ENCODE measurements at places on chromosomes 12 and 14. TPM values are rescaled to one million over a fixed set of nuclear protein-coding genes. Genes with fewer than 3 reads are reported as not detected.

GRCh38 chr14:74015963-74016362 is 3.1 kb downstream of the ENTPD5 start:
- no peak for DNase-seq

The CYP46A1 gene
- 0.12 TPM for polyA plus RNA-seq

DNA sequence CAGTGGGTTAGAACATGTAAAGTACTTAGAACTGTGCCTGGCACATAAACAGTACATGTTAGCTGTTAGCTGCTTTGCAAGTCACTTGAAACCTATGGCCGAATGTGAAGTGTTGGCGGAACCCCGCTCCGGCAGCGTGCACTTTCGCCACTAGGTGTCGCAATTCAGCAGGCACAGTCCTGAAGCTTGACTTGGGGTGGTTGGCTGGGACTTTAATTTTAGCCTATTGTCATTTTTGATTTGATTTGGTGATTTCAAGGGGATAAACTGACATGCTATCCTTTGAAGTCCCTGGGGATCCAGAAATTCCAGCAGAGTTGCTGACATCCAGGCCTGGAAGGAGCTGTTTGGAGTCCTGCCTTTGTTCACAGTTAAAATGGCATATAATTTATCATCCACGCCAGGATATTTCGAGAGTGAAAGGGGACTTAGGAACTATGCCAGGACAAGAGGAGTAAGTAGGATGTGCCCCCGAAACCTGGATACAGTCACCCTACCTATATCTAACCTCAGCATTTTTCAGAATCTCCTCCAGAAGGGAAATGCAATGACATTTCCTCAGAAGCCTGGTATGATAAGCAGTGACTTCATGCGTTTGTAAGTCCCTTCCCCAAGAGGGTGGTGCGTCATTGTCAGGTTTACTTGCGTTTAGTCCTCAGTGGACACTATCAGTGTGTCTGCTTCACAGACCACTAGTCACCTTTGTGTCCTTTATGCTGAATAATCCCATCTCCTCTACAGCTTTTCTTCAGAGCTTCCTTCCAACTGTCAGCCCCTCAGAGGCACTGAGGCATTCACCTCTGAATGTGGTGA is 3.5 kb upstream of the TSPAN9 start:
- peak; percentile 92 for DNase-seq

The TRHDE gene
- polyA plus RNA-seq, result 0.32 TPM

- DNase-seq, result no peak
These were observed 450 bp downstream of the DDN start for GRCh38 chr12:48998497-48999353.

DNA sequence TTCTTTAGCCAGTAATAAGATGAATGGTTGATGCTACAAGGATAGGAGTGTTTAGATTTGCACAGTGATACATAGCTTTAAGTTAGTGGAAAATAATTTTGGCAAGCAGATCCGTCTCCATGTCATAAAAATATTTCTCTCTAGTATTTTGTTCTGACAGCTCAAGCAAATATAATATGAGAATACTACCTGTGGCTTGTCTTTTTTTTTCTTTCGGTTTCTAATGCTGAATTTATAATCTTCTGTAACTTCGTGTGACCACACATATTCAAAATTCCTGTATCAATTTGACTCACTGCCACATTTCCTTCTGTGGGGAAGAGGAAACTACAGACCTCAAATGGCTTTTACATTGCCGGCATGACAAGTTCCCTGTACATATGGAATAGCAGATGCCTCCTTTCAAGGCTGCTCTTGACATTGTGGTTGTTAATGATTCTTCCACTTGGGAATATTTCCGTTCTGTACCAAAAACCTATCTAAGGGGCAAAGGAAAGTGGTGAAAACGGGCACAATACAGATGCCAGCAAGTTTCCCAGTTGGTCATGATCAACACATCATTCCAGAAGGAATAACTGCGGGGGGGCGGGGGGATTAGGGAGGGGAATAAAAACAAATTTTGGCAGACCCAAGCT is 103.6 kb upstream of the CCDC91 start:
- no peak for DNase-seq

- no peak for DNase-seq
These were observed 62.7 kb downstream of the ATG14 start for GRCh38 chr14:55348766-55349453.
